NCI-H187 (cell line): ENCODE measurements at places on chromosomes 13 and 19.

- DNase-seq, result peak; percentile 24
These were observed 34.4 kb downstream of the CCDC70 start for GRCh38 chr13:51895906-51896888.

GRCh38 chr13:51361106-51361505 lies 21.6 kb downstream of the SERPINE3 start:
- DNase-seq, result no peak

- DNase-seq, result no peak
These were observed 10.8 kb upstream of the GRAMD1A start for GRCh38 chr19:34989298-34989697.

GRCh38 chr13:110129076-110129475 lies 177.9 kb downstream of the COL4A1 start:
- DNase-seq, result no peak

DNA sequence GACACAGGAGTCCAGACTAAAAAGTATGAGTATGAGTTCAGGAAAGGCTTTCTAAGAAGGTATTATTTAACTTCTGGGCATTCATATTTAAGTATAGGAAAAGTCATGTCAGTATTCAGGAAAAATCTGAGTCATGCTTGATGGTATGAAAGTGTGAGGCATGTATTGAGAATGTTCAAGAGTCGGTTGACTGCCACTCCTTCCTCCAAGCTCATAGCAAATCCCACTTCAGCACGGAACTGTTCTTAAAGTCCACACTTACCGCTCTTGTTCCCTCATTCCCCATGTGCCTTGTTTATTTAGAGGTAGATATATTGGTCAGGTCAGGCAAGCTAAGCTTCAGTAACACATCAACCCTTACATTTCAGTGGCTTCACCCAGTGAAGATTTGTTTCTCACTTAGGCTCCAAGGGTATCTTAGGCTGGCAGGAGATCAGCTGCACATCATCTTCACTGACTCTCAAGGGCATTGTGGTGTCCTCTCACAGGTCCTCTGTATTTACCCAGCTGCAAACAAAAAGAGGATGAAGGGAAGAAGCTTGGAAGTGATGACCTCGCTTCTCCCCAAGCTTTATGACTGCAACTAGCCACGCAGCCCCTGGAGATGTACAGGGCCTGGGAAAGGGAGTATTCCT lies 1189.2 kb downstream of the EFNB2 start:
- no peak for DNase-seq

- no peak for DNase-seq
These were observed 10.0 kb downstream of the ARHGAP45 start for GRCh38 chr19:1076951-1077350.

- no peak for DNase-seq
These were observed 2.5 kb downstream of the LDLR start for GRCh38 chr19:11091703-11092153.

GRCh38 chr13:84653915-84654534 lies 771.8 kb upstream of the SLITRK1 start:
- no peak for DNase-seq

DNA sequence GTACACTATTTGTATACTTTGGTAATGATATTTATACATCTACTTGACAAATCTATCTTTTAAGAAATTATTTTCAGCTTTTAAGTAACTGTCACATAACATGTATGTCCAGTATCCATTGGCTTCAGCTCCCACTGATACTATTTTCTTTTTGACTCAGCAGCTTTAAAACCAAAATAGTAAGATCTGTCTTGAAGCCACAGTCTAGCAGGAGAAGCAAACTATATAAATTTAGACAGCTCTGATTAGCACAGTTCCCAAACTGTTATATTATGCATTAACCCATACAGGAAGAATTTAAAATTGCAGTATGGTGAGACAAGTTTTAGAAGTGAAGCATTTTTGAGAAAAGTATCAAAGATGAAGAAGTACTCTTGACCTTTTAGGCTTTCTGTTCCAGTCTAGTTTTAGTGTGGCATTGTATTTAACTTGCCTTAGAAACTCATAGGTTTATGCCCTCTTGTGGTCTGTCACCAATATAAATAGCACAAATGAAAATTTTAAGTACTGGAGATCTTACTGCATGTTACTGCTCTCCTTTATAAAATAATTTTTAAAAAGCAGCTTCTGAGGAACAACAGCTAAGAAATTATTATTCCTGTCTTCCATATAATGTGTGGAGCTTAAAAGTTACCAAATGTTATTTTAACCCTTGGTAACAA lies 24.7 kb downstream of the URI1 start:
- DNase-seq, result no peak

DNA sequence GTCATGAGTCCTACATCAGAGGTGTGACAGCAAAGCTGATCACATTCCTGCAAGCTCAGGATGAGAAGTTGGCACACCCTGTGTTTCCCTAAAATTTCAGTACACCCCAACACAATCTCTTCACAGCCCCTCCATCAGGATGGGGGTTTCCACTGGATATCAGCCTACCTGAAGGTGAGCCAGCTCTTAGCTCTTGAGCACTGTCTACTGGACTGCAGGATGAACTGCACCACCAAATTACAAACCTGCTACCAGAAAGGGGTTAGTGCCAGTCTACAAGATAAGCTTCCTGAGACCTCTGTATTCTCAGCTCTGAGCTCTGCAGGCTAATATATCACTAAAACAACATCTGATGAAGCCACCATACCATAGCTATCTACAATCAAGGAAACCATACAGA lies 1616.2 kb upstream of the SPRY2 start:
- DNase-seq, result no peak

GRCh38 chr19:48396824-48397176 lies 3.3 kb downstream of the GRIN2D start:
- no peak for DNase-seq

DNA sequence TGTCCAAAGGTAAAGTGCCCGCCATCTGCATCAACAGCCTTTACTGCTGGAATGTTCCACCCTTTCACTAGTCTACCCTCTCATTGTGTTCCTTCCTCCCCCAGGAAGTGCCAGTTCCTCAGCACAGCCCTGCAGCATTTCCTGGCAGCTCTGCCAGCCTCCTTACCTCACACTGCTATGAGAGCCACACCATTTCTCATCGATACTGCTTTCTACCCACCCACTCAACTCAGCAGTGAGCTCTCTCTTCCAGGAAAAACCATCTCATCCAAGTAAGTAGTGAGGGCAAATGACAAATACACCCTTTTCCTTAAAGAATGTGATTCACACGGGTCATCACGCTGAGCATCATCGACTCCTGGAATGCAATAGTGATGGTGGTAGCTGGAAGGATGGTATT lies 19.8 kb downstream of the UQCRFS1 start:
- no peak for DNase-seq

DNA sequence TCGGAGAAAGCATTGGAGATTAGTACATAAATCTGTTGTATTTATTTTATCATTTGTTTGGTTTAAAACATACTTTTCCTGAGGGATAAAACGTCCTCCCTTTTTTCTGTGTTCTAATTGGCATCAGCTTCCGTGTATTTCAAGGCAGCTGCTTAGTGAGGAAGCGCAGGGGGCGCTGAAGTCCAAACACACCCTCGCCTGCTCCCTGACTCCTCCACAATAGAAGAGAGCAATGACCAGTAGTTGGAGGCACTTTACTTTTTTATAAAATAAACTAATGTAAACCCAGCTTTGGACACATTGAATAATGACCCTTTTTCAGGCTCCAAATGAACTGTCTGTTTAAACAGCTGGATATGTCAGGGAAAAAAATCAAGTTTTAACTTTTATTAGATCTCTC lies 79.9 kb downstream of the RNASEH2B start:
- DNase-seq, result no peak

GRCh38 chr13:47109028-47109427 lies 212.2 kb upstream of the HTR2A start:
- no peak for DNase-seq

- DNase-seq, result no peak
These were observed 269.1 kb upstream of the EDNRB start for GRCh38 chr13:78187781-78188180.

DNA sequence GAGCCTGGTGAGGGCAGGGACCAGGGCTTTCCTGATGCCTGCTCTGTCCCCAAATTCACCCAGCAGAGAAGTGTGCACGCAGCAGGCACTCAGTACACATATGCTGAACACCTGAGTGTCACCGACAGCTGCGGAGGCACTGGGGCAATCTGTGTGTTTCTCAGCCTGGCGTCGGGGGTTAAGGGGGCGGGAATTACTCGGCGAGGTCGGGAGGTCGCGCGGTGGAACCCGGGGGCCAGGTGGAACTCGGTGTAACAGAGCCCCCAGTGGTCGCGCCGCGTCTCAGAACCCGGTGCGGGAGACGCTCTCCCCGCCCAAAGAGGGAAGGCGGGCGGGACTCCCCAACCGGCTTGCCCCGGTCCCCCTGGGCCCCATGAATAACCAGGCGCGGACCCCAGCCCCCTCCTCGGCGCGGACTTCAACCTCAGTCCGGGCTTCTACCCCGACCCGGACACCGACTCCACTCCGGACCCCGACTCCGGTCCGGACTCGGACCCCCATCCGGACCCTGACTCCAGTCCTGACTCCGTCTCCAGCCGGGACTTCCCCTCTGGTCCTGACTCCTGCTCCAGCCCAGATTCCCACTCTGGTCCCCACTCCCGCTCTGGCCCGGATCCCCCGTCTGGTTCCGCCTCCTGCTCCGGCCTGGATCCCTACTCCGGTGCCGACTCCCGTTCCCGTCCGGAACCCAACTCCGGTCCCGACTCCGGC lies at the start of gene SELENOV:
SELENOV (plus strand) TSS at position 300 of the 711 bp plus-strand sequence; CDS start at position 374, 74 bp downstream.
- no peak for DNase-seq

DNA sequence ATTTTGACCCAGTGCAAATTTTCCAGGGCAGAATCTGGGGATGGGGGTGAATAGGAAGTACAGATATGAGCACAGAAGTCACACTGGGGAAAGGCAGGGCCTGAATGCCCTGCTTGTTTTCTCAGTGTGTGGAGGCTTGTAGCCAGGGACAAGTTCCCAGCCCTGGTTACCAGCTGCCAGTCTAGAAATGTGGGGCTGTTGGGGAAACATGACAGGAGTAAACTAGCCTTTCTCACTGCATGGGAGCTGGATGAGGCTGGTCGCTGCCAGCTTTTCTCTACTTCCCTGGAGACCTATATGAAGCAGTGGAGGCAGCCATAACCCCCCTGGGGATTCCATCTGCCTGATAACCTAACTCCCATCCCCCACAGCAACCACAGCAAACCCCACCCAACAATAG lies 2267.7 kb downstream of the PCDH9 start:
- DNase-seq, result no peak

DNA sequence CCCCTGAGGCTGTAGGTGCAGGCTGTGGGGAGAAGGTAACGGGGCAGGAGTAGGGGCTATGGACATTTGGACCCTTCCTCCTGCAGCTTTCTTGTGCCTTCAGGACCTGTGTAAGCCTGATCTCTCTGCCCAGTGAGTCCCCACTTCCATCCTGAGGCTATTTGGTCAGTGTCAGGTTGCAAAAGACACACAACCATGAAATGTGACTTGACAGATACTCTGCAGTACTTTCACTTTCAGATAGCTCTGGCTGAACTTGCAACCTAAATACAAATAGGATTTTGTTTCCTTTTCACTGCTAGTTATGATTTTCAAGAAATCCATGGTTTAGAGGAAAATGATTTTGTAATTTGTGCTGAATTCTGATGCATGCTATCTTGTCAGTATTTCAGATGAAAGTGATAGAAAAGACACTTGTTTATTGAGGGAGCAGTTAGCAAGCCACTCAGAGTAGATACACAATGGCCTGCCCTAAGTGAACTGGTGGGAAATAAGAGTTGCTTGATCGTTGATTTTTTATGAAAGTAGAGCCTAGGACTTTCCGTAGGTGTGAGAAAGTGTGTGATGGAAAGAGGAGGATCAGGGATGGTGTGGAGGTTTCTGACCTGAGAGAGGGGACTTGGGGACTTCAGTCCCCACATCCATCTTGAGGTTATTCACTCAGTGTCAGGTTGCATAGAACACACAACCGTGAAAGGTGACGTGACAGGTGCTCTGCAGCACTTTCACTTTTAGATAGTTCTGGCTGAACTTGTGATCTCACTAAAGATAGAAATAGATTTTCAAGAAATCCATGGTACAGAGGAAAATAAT lies 18.1 kb upstream of the EID2 start:
- DNase-seq, result peak; percentile 87

DNA sequence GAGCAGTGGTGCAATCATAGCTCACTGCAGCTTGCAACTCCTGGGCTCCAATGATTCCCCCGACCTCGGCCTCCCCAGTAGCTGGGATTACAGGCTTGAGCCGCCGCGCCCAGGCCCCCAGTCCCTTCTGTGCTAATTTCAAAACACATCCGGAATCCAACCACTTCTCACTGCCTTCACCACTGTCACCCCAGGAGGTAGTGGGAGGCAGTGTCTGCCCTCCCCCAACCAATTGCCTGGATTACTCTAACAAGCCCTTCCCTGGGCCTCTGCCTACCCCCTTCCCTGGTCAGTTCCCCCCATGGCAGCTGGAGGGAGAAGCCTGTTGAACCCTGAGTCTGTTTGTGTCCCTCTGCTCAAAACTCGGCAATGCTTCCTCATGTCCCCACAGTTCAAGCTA lies 2.3 kb downstream of the PRAM1 start:
- no peak for DNase-seq
